ENCODE measurements at places on chromosomes 11 and 22. TPM values are rescaled to one million over a fixed set of nuclear protein-coding genes. Genes with fewer than 3 reads are reported as not detected.

Gene PHETA2
- total RNA-seq = 3.2 TPM

Gene DKK3
- 0.23 TPM for total RNA-seq

Gene SAA4
- total RNA-seq = not detected

Gene CASP5
- not detected for total RNA-seq

Gene TBX10
- total RNA-seq = not detected

Gene PHF21B
- not detected for total RNA-seq

Gene RTN4RL2
- total RNA-seq = 0.23 TPM

Gene ISX
- not detected for total RNA-seq

Gene PYGM
- 0.99 TPM for total RNA-seq

Gene LRRC74B
- not detected for total RNA-seq

Gene OR51B5
- not detected for total RNA-seq

Gene CALCB
- 1.6 TPM for total RNA-seq

Gene TRIM29
- not detected for total RNA-seq

Gene OR51I1
- total RNA-seq = not detected

Gene BAD
- 32.0 TPM for total RNA-seq

Data from activated CD8-positive, alpha-beta memory T cell treated with anti-CD3 and anti-CD28 coated beads for 36 hours (primary cell).